ENCODE measurements at places on chromosomes 4 and X.

GRCh38 chrX:20362268-20363267 lies 95.9 kb upstream of the RPS6KA3 start:
- no peaks in the 10 kb centered on the region for H3K36me3 ChIP-seq
- H3K27me3 ChIP-seq: no peaks in the 10 kb centered on the region
- H3K4me1 ChIP-seq: no peaks in the 10 kb centered on the region

- DNase-seq: no peak
- peak overlapping the region; percentile 46 for H3K27ac ChIP-seq
- no peak overlapping the region for H3K4me3 ChIP-seq
- no peaks in the 10 kb centered on the region for H3K36me3 ChIP-seq
Observed at GRCh38 chr4:84597450-84597849, 14.5 kb downstream of the CDS1 start.

DNA sequence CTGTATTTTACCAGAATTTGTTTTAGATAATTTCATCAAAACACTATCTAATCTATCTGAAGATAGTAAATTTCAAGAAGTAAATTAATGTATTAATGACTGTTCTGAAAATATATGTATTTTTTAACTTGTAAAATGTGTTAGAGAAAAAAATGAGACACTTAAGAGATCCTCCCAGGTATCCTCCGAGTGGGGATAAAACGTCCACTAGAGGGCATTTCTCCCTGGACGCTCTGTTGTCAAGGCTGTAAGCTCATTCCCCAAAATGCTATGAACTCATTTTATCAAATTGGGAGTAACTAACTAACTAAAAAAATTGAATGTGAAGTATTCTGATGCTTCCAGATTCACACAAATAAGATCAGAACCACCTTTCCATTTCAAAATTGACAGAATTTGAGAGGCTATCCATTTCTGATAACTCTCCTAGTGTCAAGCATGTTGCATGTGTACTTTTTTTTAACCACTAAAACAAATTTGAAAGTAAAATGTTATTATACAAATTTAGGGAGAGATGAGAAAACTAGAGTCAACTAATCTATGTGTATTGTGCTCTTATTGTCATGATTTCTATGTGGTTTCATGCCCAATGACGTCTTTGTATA lies 337.3 kb upstream of the HS3ST1 start:
- H3K4me3 ChIP-seq: no peak overlapping the region
- no peak overlapping the region for H3K27ac ChIP-seq
- no peaks in the 10 kb centered on the region for H3K36me3 ChIP-seq
- H3K27me3 ChIP-seq: no peaks in the 10 kb centered on the region

DNA sequence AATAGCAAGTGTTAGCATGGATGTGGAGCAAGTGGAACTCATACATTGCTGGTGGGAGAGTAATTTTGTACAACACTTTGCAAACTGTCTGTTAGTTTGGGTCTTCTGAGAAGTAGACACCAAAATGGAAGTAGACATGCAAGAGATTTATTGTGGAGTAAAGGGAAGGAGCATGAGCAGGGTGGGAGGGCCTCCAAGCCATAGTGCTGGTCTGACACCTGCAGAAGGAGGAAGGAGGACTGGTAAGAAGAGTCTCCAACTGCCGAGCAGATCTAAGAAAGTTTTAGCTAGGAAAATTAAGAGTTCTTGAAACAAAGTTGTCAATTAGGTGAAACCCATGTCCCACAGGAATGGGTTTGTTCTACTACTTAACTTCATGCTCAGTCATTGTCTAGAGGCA lies 64.0 kb upstream of the DDIT4L start:
- H3K4me3 ChIP-seq: no peak overlapping the region
- no peaks in the 10 kb centered on the region for H3K27me3 ChIP-seq
- H3K4me1 ChIP-seq: no peaks in the 10 kb centered on the region
- no peak for DNase-seq

DNA sequence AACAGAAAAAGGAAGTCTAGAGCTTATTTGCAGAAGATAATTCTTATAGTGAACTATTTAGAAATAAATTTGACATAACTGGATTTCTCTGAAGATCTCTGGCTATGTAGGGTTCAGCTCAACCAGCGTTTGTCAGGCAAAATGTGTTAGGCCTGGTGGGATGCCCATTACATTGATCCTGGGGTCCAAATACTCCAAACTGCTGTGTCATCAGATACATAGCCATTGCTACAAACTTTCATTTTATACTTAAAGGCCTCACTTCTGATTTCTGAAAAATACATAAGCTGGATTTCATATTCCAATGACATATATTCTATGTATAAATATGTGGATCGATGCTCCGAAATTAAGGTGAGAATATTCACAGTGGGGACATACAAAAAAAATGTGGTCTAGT lies 1958.9 kb upstream of the TENM3 start:
- H3K36me3 ChIP-seq: no peaks in the 10 kb centered on the region
- no peak for DNase-seq
- H3K27ac ChIP-seq: no peak overlapping the region

DNA sequence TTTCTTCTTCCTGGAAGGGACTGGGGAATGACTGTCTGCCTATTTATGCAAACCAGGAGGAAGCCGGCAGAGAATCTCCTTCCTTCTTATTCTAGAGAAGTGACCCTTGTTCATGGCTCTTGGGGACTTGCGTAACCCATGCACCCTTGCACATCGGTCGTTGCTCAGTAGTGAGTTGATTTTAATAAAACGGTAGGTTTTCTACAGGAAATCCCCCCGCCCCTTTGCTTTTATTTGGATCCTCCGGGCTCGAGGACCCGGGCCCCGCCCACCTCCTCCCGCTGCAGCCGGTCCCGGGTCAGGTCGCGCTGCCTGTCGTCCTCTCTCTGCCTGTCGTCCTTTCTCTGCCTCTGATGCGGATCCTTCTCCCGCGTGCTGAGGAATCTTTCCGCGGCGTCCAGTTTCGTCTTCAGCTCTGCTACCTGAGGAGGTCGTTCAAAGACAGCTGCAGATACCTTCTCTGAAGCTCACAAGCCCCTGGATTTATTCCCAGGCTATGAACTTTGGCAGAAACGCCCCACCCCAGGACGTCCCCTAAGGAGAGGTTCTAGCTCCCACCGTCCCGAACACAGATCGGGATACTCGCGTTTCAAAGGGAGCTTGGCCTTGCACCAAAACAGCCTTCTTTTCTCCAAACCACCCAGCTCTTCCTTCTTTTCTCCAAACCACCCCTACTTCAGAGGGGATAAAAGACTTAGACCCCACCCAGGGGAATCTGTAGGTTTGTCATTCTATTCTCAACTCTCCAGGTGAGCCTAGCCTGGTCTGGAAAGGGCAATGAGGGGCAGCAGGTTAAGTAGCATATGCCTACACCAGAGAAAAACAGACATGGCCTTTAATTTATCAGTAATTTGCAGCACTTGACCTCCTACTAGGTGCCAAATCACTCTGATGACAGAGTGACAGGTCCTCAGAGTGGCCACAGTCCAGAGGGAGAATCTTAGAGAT lies 7.0 kb downstream of the TNIP3 start:
- no peaks in the 10 kb centered on the region for H3K36me3 ChIP-seq
- H3K27ac ChIP-seq: no peak overlapping the region
- peak overlapping the region; percentile 58 for H3K4me3 ChIP-seq
- H3K4me1 ChIP-seq: peaks cover 18% of the 10 kb centered on the region
- peaks cover 11% of the 10 kb centered on the region for H3K27me3 ChIP-seq

- H3K27me3 ChIP-seq: no peaks in the 10 kb centered on the region
- H3K4me1 ChIP-seq: no peaks in the 10 kb centered on the region
- DNase-seq: no peak
- H3K36me3 ChIP-seq: no peaks in the 10 kb centered on the region
- H3K27ac ChIP-seq: no peak overlapping the region
Observed at GRCh38 chr4:27149541-27150212, 289.0 kb downstream of the STIM2 start.

DNA sequence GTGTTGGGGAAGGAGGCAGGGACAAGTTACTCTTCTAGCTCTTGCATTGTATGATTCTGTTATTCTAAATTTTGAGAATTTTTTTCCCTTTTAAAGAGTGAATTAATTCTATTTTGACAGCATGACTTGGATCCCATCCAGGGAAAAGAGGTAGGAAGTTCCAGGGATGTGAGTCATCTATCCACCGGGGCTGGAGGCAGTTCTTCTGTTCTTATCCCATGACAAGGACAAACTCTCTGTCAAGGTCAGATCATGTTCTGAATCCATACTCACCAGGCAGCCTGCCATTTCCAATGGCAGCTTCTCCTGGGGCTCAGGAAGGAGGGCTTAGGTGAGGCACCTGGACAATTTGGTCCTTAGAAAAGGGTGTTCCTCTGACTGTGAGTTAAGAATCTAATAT lies 132.0 kb upstream of the MED14 start:
- H3K4me1 ChIP-seq: no peaks in the 10 kb centered on the region
- no peak for DNase-seq
- no peak overlapping the region for H3K27ac ChIP-seq
- H3K36me3 ChIP-seq: no peaks in the 10 kb centered on the region
- no peak overlapping the region for H3K4me3 ChIP-seq
- no peaks in the 10 kb centered on the region for H3K27me3 ChIP-seq

- no peak overlapping the region for H3K4me3 ChIP-seq
- no peaks in the 10 kb centered on the region for H3K27me3 ChIP-seq
- no peaks in the 10 kb centered on the region for H3K4me1 ChIP-seq
- no peaks in the 10 kb centered on the region for H3K36me3 ChIP-seq
- DNase-seq: peak; percentile 37
Observed at GRCh38 chr4:126582737-126583136, 1050.0 kb upstream of the INTU start.

- H3K36me3 ChIP-seq: no peaks in the 10 kb centered on the region
- H3K27me3 ChIP-seq: no peaks in the 10 kb centered on the region
- no peaks in the 10 kb centered on the region for H3K4me1 ChIP-seq
- no peak overlapping the region for H3K4me3 ChIP-seq
Observed at GRCh38 chrX:18883234-18883960, 100.5 kb downstream of the PHKA2 start.

GRCh38 chrX:5031792-5032191 lies 1196.9 kb downstream of the NLGN4X start:
- H3K36me3 ChIP-seq: no peaks in the 10 kb centered on the region
- H3K27me3 ChIP-seq: no peaks in the 10 kb centered on the region
- H3K4me1 ChIP-seq: no peaks in the 10 kb centered on the region
- H3K27ac ChIP-seq: no peak overlapping the region

DNA sequence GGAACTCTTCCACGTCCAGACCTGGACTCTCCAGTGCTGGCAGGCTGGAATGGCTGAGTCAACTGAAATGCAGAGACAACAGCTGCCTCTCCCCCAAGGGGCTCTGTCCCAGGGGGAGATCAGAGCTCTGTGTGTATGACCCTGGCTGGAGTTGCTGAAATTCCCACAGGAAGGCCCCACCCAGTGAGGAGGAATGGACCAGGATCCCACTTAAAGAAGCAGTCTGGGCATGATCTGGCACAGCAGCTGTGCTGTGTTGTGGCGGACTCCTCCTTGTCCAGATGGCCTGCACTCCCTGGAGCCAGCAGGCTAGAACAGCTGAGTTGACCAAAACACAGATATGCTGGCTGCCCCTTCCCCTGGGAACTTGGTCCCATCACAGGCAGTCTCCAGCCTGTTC lies 25.4 kb downstream of the C4orf17 start:
- H3K36me3 ChIP-seq: no peaks in the 10 kb centered on the region
- no peaks in the 10 kb centered on the region for H3K27me3 ChIP-seq
- no peaks in the 10 kb centered on the region for H3K4me1 ChIP-seq
- H3K4me3 ChIP-seq: no peak overlapping the region

GRCh38 chr4:137775701-137776100 lies 243.4 kb upstream of the PCDH18 start:
- no peak overlapping the region for H3K27ac ChIP-seq
- H3K4me1 ChIP-seq: no peaks in the 10 kb centered on the region
- no peak overlapping the region for H3K4me3 ChIP-seq
- no peaks in the 10 kb centered on the region for H3K27me3 ChIP-seq
- DNase-seq: no peak

GRCh38 chrX:39752815-39753214 lies 344.9 kb downstream of the BCOR start:
- H3K36me3 ChIP-seq: no peaks in the 10 kb centered on the region
- H3K27me3 ChIP-seq: no peaks in the 10 kb centered on the region
- no peak for DNase-seq
- H3K27ac ChIP-seq: no peak overlapping the region
- H3K4me1 ChIP-seq: no peaks in the 10 kb centered on the region

DNA sequence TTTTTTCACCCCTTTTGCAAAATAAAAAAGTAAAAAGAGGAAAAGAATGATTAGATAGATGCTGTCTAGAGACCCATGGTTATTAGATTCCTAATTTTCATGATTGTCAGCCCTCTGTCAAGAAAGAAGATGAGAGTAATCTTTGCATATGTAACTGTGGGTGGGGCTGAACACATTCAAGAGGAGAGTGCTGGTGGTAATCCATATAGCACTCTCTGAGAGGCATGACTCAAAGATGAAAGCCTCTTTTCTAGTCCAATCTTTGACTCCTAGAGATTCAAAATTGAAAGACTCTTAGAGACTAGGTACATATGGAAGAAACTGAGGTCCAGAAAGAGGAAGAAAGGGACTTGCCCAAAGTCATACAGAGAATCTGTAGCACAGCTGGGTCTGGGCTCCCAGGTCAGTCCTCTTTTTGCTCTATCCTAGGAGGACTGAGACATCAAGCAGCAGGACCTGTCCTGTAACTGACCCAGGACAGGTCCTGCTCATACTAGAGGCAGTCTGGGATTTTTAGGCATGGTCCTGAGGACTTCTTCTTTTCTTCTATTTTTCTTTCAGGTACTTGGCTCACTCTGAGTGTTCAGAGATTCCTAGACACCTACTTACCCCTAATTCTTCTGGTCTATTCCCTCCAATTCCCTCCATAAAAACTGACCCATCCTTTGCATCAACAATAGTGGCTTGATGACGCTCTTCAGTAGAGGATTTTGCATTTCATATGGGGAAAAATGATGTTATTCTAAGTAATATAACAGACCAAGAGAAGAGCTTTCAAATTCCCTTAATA lies 23.8 kb downstream of the VSIG4 start:
- DNase-seq: no peak
- H3K36me3 ChIP-seq: no peaks in the 10 kb centered on the region

DNA sequence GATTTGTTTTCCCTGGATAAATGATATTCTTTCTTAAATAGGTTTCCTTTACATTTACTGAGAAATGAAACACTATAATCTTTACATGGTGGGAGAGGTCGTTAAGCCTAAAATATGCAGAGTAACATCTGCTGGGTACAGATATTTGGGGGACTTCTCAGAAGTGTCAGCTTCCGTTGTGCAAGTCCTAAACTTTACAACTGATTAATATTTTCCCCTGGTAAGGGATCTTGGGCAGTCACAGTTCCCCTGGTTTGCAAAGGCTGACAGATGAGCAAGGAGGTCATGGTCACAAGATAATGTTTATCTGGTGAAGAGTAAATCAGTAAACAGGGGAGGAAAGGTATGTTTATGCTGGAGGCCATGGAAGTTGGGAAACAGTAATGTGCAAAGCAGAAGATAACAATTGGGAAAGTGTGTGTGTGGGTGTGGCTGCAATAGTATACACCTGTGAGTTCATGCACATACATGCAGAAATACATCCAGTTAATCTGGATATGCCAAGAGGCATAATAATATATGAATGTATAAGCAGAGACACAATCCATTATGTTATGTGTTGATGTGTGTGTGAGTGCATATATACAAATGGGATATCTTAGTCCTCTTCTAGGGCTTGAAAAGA lies 508.2 kb upstream of the FAM241A start:
- H3K27me3 ChIP-seq: no peaks in the 10 kb centered on the region
- H3K27ac ChIP-seq: no peak overlapping the region
- no peak overlapping the region for H3K4me3 ChIP-seq
- no peaks in the 10 kb centered on the region for H3K4me1 ChIP-seq

- H3K36me3 ChIP-seq: no peaks in the 10 kb centered on the region
- no peak overlapping the region for H3K4me3 ChIP-seq
- H3K4me1 ChIP-seq: no peaks in the 10 kb centered on the region
- DNase-seq: no peak
- no peaks in the 10 kb centered on the region for H3K27me3 ChIP-seq
Observed at GRCh38 chr4:102537269-102537668, 36.1 kb downstream of the NFKB1 start.

- DNase-seq: no peak
- H3K27ac ChIP-seq: no peak overlapping the region
- no peak overlapping the region for H3K4me3 ChIP-seq
- no peaks in the 10 kb centered on the region for H3K27me3 ChIP-seq
- H3K36me3 ChIP-seq: no peaks in the 10 kb centered on the region
- no peaks in the 10 kb centered on the region for H3K4me1 ChIP-seq
Observed at GRCh38 chr4:47213971-47214370, 182.6 kb downstream of the GABRB1 start.

Data from GM23338 (cell line).